ENCODE measurements at places on chromosomes 16 and 17. TPM values are rescaled to one million over a fixed set of nuclear protein-coding genes. Genes with fewer than 3 reads are reported as not detected.
A peak's percentile ranks its signal among the peaks of the same experiment; 100 is the strongest.

- no peaks in the 10 kb centered on the region for H3K27me3 ChIP-seq
- no peak overlapping the region for H3K27ac ChIP-seq
- no peak for DNase-seq
- H3K4me1 ChIP-seq = no peaks in the 10 kb centered on the region
- no peaks in the 10 kb centered on the region for H3K36me3 ChIP-seq
These were observed 63.5 kb downstream of the SPECC1 start for GRCh38 chr17:20072692-20072992.

DNA sequence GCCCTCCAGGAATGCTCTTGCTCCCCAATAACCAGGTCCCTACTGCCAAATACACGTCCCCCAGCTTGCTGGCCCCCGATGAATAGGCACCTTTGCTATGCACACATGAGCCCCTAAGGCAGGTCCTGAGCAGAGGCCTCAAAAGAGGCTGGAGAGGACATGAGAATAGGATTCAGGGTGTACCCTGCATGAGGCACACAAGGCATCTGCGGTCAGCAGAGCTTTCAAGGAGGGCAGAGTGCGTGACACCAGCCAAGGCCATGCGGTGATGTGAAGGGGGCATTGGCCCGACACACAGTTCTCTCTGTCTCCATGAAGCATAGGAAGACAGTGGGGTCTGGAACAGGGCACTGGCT is 6.9 kb downstream of the SEZ6L2 start:
- no peak overlapping the region for H3K27ac ChIP-seq
- H3K4me3 ChIP-seq = no peak overlapping the region
- no peaks in the 10 kb centered on the region for H3K36me3 ChIP-seq
- no peaks in the 10 kb centered on the region for H3K27me3 ChIP-seq
- no peak for DNase-seq
- H3K4me1 ChIP-seq = no peaks in the 10 kb centered on the region

- H3K4me3 ChIP-seq = no peak overlapping the region
- peak overlapping the region; percentile 34 for H3K27ac ChIP-seq
- peaks cover 7% of the 10 kb centered on the region for H3K36me3 ChIP-seq
- H3K4me1 ChIP-seq = no peaks in the 10 kb centered on the region
- no peaks in the 10 kb centered on the region for H3K27me3 ChIP-seq
- DNase-seq = no peak
These were observed 29.8 kb upstream of the GSG1L start for GRCh38 chr16:28093385-28093725.

GRCh38 chr17:77381731-77382130 is 241.0 kb downstream of the SEC14L1 start:
- DNase-seq = no peak
- H3K4me3 ChIP-seq = no peak overlapping the region
- no peaks in the 10 kb centered on the region for H3K36me3 ChIP-seq
- no peaks in the 10 kb centered on the region for H3K27me3 ChIP-seq
- H3K4me1 ChIP-seq = peaks cover 58% of the 10 kb centered on the region

DNA sequence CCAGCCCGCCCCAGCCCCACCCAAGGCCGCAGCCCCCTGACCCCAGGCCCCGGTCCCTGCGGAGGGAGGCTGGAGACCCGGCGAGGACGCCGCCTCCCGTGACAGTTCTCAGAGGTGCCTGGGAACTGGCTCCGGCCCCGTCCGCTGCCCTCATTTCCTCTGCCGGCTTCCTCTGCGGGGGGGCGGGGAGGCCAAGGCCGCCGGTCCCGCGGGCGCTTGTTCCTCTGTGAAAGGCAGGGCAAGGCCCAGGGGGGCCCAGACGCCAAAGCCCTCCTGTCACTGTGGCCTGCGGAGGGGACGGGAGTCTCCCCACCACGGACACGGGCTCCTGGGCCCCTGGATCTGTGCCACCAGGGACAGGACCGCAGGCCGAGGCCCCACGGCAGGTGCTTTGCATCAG is 5.0 kb upstream of the PVALEF start:
- peak; percentile 10 for DNase-seq
- no peak overlapping the region for H3K4me3 ChIP-seq
- peaks cover 2% of the 10 kb centered on the region for H3K4me1 ChIP-seq
- no peak overlapping the region for H3K27ac ChIP-seq
- H3K27me3 ChIP-seq = no peaks in the 10 kb centered on the region

- no peaks in the 10 kb centered on the region for H3K27me3 ChIP-seq
- peak; percentile 34 for DNase-seq
- no peaks in the 10 kb centered on the region for H3K36me3 ChIP-seq
These were observed 195.2 kb downstream of the MAP2K6 start for GRCh38 chr17:69609473-69610305.

DNA sequence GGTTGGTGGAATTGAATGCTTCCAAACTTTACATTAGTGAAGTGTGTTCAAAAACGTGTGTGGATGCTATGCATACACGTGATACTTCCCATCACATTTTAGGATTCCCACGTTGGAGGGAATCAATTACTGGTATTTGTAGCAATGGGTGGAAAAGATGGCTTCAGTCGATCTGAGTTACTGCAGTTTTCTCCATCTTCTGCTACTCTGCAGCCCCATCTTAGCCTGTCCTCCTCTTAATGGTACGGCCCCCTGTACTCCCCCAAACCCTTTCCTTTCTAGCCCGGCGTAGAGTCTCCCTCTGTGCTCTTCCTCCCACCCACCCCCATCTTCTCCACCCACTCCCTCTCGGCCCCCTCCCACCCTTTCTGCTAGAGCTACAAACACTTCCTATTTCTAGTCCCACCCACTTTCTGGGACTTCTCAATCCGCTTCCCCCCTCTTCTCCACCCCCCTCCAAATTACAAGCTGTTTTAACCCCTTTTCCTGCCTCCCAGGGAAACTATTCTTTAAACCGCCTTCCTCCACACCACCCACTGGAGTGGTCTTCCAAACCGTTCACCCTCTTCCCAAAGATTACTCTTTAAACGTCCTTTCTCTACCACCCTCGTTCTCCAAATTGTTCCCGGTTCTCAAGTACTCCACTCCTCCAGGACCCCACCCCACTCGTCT is 1.1 kb downstream of the CHTF8 start:
- H3K27ac ChIP-seq = peak overlapping the region; percentile 91
- no peak for DNase-seq
- H3K4me1 ChIP-seq = peaks cover 16% of the 10 kb centered on the region
- peak overlapping the region; percentile 93 for H3K4me3 ChIP-seq
- H3K36me3 ChIP-seq = peaks cover 3% of the 10 kb centered on the region
- H3K27me3 ChIP-seq = no peaks in the 10 kb centered on the region

GRCh38 chr17:80034791-80035686 is 633 bp downstream of the TBC1D16 start:
- H3K36me3 ChIP-seq = no peaks in the 10 kb centered on the region
- H3K4me3 ChIP-seq = peak overlapping the region; percentile 79
- peak overlapping the region; percentile 56 for H3K27ac ChIP-seq

The KCNJ2 gene
- 2.3 TPM for total RNA-seq

The C16orf54 gene
- total RNA-seq = 0.33 TPM

The G6PC1 gene
- total RNA-seq = not detected
